ENCODE measurements at places on chromosomes 6 and 20. TPM values are rescaled to one million over a fixed set of nuclear protein-coding genes. Genes with fewer than 3 reads are reported as not detected.
A peak's percentile ranks its signal among the peaks of the same experiment; 100 is the strongest.

IL17A gene
- not detected for total RNA-seq

WFDC12 gene
- total RNA-seq = not detected

CYP24A1 gene
- total RNA-seq = not detected

NEDD9 gene
- total RNA-seq = 0.71 TPM

SEL1L2 gene
- total RNA-seq = not detected

ANKRD66 gene
- not detected for total RNA-seq

- peak overlapping the region; percentile 94 for H3K4me3 ChIP-seq
- peaks cover 19% of the 10 kb centered on the region for H3K4me1 ChIP-seq
- H3K36me3 ChIP-seq = no peaks in the 10 kb centered on the region
These were observed 3.5 kb upstream of the HTR1B start for GRCh38 chr6:77466451-77467437.

DNA sequence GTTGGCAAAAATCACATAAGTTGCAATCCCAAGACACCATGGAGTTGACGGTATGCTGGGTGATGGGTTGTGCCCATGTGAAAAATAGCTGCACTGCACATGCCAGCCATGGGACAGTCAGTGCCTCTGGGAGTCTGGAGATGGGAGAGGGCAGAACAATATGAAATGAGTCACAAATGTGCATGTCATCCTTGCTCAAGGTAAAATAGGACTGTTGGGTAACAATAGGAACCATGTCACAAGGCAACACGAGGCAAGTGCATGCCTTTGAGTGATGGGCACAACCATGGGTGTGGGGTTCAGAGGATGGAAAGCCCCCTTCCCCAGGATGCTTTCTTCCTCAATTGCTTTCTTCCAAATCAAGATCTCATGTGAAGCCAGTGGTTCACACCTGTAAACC lies 70.5 kb upstream of the PIM1 start:
- peaks cover 20% of the 10 kb centered on the region for H3K4me1 ChIP-seq
- H3K36me3 ChIP-seq = no peaks in the 10 kb centered on the region
- peak overlapping the region; percentile 64 for H3K27ac ChIP-seq
- DNase-seq = no peak

DNA sequence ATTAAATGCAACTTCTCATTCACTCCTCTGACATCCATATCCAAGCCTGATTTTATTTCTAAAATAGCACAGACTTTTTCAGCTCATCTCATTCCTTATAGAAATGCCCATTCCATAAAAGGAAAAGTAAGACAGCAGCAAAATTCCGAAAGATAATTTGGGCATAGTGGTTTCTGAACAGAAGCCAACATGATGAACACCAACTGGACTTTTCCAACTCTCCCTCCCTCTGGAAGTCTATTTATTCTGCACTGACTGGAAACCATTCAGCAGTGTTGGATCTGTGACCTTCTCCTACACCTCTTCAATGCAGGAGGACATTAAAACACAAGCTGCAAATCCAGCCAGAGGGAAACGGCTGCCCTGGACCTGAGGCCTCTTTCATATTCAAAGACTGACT lies 306.2 kb upstream of the NT5E start:
- H3K4me3 ChIP-seq = no peak overlapping the region
- H3K27me3 ChIP-seq = no peaks in the 10 kb centered on the region
- no peaks in the 10 kb centered on the region for H3K4me1 ChIP-seq
- H3K27ac ChIP-seq = no peak overlapping the region

GRCh38 chr20:11917663-11918062 lies at the start of gene BTBD3:
Gene BTBD3 (plus strand): TSS chr20:11917893. CDS start chr20:11918276, 383 bp downstream.
- peak; percentile 30 for DNase-seq
- no peaks in the 10 kb centered on the region for H3K27me3 ChIP-seq
- H3K4me1 ChIP-seq = peaks cover 24% of the 10 kb centered on the region
- no peaks in the 10 kb centered on the region for H3K36me3 ChIP-seq
- H3K27ac ChIP-seq = peak within 1 kb of the TSS; percentile 76
- peak within 1 kb of the TSS; percentile 79 for H3K4me3 ChIP-seq

DNA sequence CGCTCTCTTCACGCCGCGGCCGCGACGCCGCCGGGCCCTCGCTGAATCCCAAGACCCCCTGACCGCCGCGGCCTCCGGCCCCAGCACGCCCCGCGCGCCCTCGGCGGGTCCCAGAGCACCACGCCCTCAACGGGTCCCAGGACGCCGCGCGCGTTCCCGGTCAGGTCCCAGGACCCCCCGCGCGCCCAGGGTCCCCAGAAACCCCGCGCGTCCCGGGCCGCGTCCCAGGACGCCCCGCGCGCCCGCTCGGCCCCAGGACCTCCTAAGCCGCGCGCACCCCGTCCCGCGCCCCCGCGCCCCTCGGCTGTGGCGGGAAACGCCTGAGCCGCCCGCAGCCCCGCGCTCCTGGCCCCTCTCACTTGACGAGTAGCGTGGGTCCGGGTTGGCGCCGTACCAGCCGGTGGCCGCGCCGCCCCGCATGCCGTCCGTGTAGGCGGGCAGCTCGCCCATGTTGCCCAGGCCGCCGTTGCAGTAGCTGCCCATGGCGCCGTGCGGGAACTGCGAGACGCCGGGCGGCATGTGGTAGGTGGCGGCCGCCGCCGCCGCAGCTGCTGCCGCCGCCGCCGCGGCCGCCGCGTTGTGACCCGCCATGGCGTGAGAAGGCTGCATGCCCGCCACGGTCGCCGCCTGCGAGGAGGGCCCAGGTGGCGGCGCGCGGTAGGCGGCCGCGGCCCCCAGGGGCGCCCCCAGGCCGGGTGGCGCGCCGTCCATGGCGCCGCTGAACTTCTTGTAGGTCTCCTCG lies 556 bp downstream of the NKX2-4 start:
- peak; percentile 49 for DNase-seq
- peaks cover 27% of the 10 kb centered on the region for H3K27me3 ChIP-seq
- H3K4me1 ChIP-seq = peaks cover 2% of the 10 kb centered on the region
- no peak overlapping the region for H3K4me3 ChIP-seq
- no peaks in the 10 kb centered on the region for H3K36me3 ChIP-seq

DNA sequence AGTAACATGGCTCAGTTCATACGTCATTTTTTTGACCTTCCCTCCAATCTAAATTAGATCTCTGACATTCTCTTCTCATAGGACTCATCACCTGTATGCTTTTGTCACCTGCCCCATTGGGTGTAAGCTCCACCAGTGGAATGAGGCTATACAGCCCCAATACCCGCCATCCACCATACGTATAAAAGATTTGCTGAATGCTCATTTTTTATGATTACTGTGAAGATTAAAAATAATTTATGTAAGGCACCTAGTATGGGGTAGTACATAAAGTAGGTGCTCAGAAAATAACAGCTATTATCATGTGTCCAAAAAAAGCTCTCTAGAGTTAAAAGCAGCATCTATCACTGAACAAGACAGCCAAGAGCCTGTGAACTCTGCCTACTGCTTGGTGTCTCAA lies 24.1 kb downstream of the NCOA5 start:
- no peak for DNase-seq
- no peak overlapping the region for H3K4me3 ChIP-seq
- H3K27me3 ChIP-seq = no peaks in the 10 kb centered on the region
- peaks cover 19% of the 10 kb centered on the region for H3K4me1 ChIP-seq
- H3K36me3 ChIP-seq = peaks cover 15% of the 10 kb centered on the region

- H3K36me3 ChIP-seq = no peaks in the 10 kb centered on the region
- H3K27ac ChIP-seq = no peak overlapping the region
These were observed 552.3 kb upstream of the FLRT3 start for GRCh38 chr20:14889496-14890255.

GRCh38 chr6:30075790-30076732 lies 492 bp upstream of the RNF39 start:
- no peak overlapping the region for H3K27ac ChIP-seq
- peaks cover 18% of the 10 kb centered on the region for H3K36me3 ChIP-seq
- peak overlapping the region; percentile 91 for H3K4me3 ChIP-seq
- H3K27me3 ChIP-seq = peaks cover 18% of the 10 kb centered on the region

DNA sequence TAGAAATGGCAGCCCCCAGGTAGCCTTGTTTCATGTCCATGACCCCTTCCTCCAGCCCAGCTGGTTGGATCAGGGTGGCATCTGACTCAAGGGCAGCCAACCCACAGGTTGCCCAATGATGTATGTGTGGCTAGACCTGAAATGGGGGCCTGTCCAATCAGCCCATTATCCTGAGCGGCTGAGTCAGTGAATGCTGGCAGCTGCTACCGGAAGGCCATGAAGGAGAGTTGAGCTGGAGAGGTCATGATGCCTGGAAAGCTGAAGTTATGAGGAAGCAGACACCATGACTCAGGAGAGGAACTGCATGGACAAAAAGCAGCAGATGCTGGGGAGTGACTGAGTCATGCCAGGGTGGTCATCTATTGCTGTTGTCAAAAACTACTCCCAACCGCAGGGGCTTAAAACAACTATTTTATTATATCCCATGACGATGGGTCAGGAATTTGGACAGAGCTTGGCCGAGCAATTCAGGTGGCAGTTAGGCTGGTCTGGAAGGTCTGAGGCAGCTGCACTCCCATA lies 67.3 kb downstream of the MDGA1 start:
- no peaks in the 10 kb centered on the region for H3K36me3 ChIP-seq
- no peak overlapping the region for H3K4me3 ChIP-seq
- DNase-seq = no peak
- peak overlapping the region; percentile 75 for H3K27ac ChIP-seq
- peaks cover 24% of the 10 kb centered on the region for H3K27me3 ChIP-seq
- H3K4me1 ChIP-seq = peaks cover 14% of the 10 kb centered on the region

- H3K4me1 ChIP-seq = no peaks in the 10 kb centered on the region
- H3K27me3 ChIP-seq = no peaks in the 10 kb centered on the region
- no peak overlapping the region for H3K27ac ChIP-seq
- H3K4me3 ChIP-seq = no peak overlapping the region
- no peaks in the 10 kb centered on the region for H3K36me3 ChIP-seq
These were observed 610.3 kb downstream of the RNF144B start for GRCh38 chr6:18997375-18997826.

GRCh38 chr6:43985329-43985728 lies 141.9 kb downstream of the MRPL14 start:
- peaks cover 4% of the 10 kb centered on the region for H3K27me3 ChIP-seq
- H3K27ac ChIP-seq = no peak overlapping the region
- H3K4me3 ChIP-seq = no peak overlapping the region
- peaks cover 2% of the 10 kb centered on the region for H3K4me1 ChIP-seq

DNA sequence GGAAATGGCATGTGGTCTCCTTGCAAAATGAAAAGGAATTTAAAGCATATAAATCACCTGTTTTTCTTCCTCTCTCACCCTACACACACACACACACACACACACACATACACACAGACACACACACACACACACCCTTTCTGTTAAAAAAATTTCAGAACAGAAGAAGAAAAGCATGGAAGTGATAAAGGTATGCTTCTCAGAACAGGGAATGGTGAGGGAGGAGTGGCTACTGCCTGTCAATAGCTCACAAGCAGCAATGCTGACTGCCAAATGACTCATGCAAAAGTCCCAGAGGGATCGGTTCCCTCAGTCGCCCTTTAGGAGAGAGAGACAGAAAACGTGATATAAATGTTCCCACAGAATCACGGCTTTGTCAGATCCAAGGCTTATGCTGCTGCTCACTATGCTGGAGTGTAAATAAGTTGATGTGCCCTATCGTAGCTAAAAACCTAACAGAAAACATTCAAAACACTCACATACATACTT lies 102.6 kb downstream of the IBTK start:
- H3K4me3 ChIP-seq = no peak overlapping the region
- no peaks in the 10 kb centered on the region for H3K27me3 ChIP-seq
- peaks cover 13% of the 10 kb centered on the region for H3K4me1 ChIP-seq
- peak overlapping the region; percentile 67 for H3K27ac ChIP-seq

DNA sequence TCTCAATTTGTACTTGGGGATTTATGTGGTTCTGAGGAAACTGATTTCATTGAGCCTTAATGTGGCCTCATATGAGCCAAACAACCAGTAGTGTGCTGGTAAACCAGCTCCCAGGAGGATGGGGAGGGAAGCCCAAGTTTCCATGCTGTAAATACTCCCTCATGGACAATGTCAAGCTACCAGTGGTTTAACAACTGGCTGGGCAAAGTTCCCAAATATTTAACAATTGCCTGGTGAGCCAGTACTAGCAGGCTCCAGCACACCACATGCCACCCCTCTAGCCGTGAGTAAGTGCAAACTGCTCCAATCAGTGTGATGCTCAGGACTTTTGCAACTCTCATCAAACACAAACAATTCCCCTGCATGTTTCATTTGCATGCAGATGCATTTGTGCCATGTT lies 19.2 kb upstream of the CDKN1A start:
- no peaks in the 10 kb centered on the region for H3K36me3 ChIP-seq
- no peak overlapping the region for H3K27ac ChIP-seq
- no peak for DNase-seq
- H3K4me3 ChIP-seq = no peak overlapping the region
- peaks cover 3% of the 10 kb centered on the region for H3K4me1 ChIP-seq

DNA sequence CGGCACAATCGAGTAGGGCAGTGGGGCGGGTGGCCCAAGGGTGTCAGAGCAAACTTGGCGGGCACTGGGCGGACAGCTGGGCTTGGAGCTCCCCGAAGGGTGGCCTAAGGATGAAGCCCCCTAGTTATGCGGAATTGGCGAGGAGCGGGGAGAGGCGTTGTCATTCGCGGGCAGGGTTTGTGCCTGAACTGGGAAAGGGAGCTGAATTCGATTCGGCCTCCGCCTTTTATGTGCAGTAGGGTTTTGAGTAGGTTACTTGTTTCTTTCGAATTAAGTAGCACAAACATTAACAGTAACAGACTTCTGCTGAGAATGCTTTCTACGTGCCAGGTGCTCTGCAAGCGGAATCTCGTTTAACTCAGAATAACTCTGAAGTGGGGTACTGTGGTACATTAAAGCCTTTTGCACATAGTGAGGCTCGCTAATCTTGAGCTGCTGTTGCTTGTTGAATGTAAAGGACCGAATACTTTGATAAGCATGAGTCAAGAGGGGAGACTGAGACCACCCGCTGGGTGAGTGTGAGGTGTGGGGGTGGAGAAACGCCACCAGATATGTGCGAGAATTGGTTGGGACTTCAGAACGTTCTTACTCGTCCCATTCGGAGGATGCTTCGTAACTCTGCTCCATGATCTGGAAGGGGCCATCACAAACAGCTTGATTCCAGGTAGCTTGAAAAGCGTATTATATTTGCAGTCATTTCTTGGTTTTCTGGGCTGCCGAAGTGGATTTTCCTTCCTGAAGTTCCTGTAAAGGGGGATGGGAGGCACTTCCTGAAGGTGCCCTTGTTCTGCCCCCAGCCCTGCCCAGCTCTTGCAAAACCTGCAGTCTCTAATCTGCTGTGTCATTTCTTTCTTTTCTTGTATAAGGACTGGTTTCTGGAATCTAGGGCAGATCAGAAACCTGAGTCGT lies 833 bp downstream of the RAB5IF start:
- no peak for DNase-seq
- peak overlapping the region; percentile 85 for H3K27ac ChIP-seq
- H3K27me3 ChIP-seq = peaks cover 6% of the 10 kb centered on the region
- no peaks in the 10 kb centered on the region for H3K36me3 ChIP-seq
- peak overlapping the region; percentile 99 for H3K4me3 ChIP-seq
- peaks cover 2% of the 10 kb centered on the region for H3K4me1 ChIP-seq

Measured in glutamatergic neuron (in vitro differentiated cells).